ENCODE measurements at places on chromosomes 7 and 10.

GRCh38 chr7:131250331-131250730, 77.3 kb upstream of the MKLN1 start:
- DNase-seq = no peak

GRCh38 chr10:29415876-29416275, 127.0 kb downstream of the LYZL1 start:
- no peak for DNase-seq

- peak; percentile 95 for DNase-seq
These were observed 46.3 kb downstream of the PDK4 start for GRCh38 chr7:95549818-95550529.

DNA sequence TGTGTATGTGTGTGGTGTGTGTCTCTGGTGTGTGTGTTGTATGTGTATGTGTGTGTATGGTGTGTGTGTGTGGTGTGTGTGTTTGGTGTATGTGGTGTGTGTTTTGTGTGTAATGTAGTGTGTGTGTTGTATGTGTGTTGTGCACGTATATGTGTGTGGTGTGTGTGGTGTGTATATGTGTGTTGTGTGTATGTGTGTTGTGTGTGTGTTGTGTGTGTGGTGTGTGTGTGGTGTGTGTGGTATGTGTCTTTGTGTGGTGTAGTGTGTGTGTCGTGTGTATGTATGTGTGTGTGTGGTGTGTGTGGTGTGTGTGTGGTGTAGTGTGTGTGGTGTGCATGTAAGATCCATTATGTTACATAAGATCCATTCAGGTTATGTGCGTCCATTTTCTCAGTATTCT, 21.9 kb upstream of the VIPR2 start:
- DNase-seq = no peak

GRCh38 chr7:18265611-18266281, 229.8 kb upstream of the HDAC9 start:
- DNase-seq = no peak

GRCh38 chr10:60290558-60290957, 99.1 kb downstream of the ANK3 start:
- no peak for DNase-seq

DNA sequence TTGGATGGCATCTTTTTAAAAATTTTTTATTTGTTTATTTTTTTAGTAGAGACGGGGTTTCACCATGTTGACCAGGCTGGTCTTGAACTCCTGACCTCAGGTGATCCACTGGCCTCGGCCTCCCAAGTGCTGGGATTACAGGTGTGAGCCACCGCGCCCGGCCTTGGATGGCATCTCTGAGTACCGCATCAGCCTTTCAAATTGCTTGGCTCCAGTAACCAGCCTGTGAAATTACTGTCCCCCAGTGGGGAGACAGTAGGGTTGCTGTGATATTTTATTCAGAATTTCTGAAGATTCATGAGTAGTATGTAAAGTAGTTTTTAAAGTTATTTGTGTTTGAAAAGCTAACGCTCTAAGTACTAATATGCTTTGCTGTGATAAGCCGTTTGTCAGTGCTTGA, 1.2 kb downstream of the NUB1 start:
- no peak for DNase-seq

DNA sequence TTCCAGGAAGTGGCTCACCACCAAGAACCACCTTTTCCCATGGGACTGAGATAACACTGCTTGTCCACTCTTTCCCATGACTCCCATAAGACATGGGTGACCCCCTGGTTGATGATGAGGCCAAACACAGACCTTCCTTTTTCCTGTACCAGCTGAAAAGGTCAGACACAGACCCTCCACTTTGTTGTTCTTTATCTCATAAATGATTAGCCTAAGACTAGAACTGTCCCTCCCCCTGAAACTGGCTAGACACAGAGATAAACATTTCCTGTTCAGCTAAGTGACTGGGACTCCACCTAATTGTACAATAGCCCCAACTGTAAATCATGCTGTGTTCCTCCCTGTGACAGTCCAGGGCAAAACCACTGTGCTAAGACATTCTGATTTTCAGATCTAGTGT, 8.2 kb upstream of the NRG3 start:
- DNase-seq = no peak

GRCh38 chr7:121576148-121576917, 180.2 kb upstream of the FAM3C start:
- DNase-seq = no peak

DNA sequence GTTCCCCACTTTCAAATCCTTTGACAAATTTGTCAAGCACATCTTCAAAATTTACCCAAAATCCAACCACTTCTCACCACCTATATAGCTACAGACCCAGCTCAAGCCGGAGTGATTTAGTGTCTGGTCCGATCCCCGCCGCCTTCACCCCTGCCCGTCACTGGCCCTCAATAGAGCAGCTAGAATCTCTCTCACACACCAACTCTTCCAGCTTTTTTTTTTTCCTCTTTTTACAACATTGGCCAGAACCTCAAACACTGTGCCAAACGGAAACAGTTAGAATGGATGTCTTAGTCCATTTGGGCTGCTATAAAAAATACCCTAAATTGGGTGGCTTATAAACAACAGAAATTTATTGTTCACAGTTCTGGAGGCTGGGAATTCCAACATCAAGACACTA, 41.1 kb upstream of the TMEM72 start:
- DNase-seq = no peak

DNA sequence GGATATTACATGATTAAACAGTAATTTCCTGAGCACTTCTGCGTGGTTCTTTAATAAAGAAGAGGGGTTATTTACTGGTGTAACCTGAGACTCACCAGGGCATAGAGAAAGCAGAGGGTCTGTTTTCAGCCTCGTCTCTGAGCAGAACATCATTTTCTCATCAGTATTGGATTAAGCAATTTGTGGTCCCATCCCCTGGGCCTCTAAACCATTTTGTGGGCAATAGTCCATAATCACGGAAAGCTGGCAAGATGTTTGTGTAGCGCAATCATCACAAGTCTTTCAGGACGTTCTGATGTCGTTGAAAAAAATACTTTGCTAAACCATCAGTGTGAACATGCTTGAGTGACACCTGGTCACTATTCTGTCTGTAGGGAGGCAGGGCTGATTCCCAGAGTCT, 37.1 kb upstream of the SEC61G start:
- DNase-seq = no peak

- DNase-seq = no peak
These were observed 161.6 kb downstream of the BAMBI start for GRCh38 chr10:28838908-28839307.

DNA sequence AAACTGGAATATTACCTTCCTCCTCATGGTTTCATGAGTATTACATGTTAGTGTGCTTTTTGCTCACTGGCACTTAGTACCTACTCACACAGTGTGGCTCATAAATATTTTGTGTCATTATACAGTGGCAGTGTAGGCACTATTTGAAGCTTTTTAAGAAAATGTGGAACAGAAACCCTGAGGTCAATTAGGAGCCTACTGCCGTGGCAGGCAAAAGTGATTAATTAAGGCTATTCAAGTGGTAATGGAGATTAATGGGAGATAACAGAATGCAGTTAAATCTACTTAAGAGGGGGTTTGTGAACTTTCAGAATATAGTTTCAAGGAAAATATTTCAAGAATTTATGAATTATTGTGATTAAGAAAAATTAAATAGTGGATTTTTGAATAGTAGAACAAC, 277.6 kb downstream of the HGF start:
- DNase-seq = no peak

DNA sequence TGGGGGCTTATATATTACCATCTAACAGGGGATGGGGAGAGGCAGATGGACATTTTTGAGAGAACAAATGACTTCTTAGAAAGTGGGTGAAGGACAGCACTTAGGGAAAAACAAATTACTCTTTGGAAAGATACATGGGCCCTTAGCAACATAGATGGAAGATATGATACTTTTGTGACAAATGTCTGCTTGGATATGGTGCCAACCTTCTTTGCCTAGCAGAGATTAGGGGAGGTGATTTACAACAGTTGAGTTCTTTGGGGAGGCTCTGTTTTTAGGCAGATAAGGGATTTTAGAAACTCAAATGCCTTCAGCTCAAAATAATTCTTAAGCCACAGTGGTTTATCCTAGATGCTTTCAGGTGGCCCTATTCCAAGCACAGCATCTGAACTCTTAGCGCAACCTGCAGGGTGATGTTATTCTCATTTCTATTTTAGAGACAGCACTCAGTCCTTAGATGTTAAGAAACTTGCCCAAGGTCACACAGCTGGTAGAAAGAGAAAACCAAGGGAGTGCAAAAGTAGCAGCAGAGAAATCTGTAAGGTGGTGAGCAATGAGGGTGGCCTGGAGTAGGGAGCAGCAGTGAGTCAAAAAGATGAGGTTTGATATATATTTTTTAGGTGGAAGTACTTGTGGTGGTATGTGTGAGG, 75.1 kb upstream of the KMT2E start:
- no peak for DNase-seq

- DNase-seq = no peak
These were observed 45.0 kb downstream of the JAKMIP3 start for GRCh38 chr10:132110713-132111112.

GRCh38 chr7:75916259-75916658, 1.3 kb downstream of the POR start:
- DNase-seq = no peak

GRCh38 chr10:49426490-49427360, 30.8 kb upstream of the DRGX start:
- DNase-seq = no peak

DNA sequence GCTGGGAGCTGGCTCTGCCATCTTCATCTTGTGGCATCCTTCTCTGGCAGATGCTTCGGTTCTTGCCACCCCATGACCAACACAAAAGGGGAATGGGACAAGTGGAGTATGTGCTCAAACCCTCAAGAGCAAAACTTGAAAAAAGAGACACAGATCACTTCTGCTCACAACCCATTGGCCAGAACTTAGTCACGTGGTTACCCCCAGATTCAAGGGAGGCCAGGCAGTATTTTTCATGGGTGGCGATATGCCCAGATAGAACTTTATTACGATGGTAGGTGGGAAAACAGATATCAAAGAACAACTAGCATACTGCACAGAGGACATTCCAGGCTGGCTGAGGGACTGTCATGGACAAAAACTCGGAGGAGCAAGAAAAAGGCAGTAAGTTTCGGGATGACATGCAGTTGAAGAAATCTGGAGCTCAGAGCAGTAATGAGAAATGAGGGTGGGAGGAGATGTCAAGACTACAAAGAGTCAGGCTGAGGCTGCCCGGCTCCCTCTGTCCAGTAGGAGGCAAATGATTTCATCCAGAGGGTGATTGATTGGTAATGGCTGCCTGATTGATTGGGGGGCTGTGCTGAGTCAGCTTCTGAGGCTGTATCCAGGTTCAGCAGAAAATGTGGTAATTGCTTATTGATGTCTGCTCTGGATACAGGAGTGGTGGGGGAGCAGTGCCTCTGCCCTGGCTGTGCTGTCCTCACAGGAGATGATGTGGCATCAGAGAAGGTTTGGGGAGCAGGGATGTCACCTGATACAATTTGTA, 25.3 kb downstream of the COL13A1 start:
- DNase-seq = no peak

DNA sequence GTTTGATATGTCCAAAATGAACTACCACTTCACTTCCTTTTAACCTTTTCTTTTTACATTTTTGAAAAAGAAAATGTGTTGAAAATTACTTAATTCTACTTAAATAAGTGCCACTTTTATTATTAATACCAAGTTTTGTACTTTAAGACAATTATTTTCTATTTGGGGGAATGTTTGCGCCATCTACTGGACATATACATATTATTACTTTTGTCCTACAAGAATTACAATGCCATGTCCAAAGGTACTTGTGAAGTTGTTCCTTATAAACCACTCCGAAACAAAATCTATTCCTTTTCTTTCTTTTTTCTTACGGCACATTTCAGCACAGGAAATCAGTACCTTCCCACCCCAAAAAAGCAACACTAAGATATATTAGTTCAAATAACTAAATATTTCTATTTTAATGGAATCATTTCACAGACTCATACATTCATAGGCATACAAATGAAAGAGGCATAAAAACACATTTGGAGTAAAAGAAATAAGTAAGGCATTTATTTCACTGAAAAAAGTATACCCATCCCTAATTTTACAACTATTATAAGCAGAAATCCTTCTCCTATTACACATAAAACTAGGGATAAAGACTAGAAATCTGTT, 169.9 kb downstream of the RNF133 start:
- no peak for DNase-seq

DNA sequence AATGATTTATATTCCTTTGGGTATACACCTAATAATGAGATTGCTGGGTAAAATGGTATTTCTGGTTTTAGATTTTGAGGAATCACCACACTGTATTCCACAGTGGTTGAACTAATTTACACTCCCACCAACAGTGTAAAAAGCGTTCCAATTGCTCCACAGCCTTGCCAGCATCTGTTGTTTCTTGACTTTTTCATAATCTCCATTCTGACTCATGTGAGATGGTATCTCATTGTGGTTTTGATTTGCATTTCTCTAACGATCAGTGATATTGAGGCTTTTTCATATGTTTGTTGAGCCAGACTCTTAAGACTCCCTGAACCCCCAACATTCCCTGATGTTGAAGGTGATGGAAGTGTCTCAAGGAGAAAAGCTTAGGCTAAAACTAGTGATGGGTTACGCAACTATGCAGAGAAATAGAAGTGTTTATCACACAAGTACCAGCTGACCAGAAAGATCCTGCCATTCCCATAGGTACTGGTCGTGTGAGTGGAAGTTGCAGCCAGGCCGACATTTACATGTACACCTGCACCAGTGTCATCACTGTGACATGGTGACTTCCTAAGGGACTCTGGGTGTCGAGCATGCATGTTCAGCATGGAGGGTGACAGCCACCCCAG, 711.2 kb upstream of the NRP1 start:
- no peak for DNase-seq

- DNase-seq = no peak
These were observed 40.8 kb downstream of the TAS2R41 start for GRCh38 chr7:143518521-143518920.

GRCh38 chr10:48279081-48279751, 4.7 kb upstream of the FRMPD2 start:
- no peak for DNase-seq

DNA sequence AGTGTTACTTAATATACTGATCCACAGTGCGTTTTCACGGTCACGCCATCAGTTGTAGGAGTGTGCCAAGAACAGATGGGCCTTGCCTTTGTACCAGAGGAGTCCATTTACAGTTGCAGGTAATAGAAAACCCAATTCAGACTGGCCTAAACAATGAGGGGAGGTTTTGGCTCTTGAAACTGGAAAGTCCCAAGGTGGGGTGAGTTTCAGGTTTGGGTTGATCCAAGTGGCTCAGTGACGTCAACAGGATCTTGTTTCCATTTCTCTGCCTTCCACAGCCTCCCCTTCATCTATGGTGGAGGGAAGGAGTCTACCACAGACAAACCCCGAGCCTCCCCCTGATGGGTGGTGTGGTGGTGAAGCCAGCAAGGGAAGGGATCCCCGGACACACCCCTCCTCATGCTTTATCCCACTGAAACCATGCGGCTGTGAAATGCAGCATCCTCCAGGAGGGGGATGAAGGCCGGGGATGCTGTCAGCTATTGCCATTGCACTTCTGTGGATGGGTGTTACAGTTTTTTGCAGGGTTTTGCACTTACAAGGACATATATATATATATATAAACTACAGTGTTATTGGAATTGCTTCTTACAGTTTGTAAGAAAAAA, 14.8 kb upstream of the SH2D4B start:
- DNase-seq = no peak

GRCh38 chr10:72162978-72163377, 52.8 kb upstream of the ANAPC16 start:
- DNase-seq = no peak

Measured in hippocampal formation (tissue), 2 donors.